CD4-positive, alpha-beta T cell treated with Interleukin-17A for 1 hour (primary cell): ENCODE measurements at places on chromosomes 7 and 10.

- DNase-seq, result no peak
Measured at GRCh38 chr7:99461221-99461620, 4.7 kb downstream of the ATP5MF start.

- DNase-seq, result no peak
Measured at GRCh38 chr7:124996778-124997177, 67.2 kb upstream of the POT1 start.

- DNase-seq, result no peak
Measured at GRCh38 chr10:59561477-59562121, 148.1 kb downstream of the SLC16A9 start.

DNA sequence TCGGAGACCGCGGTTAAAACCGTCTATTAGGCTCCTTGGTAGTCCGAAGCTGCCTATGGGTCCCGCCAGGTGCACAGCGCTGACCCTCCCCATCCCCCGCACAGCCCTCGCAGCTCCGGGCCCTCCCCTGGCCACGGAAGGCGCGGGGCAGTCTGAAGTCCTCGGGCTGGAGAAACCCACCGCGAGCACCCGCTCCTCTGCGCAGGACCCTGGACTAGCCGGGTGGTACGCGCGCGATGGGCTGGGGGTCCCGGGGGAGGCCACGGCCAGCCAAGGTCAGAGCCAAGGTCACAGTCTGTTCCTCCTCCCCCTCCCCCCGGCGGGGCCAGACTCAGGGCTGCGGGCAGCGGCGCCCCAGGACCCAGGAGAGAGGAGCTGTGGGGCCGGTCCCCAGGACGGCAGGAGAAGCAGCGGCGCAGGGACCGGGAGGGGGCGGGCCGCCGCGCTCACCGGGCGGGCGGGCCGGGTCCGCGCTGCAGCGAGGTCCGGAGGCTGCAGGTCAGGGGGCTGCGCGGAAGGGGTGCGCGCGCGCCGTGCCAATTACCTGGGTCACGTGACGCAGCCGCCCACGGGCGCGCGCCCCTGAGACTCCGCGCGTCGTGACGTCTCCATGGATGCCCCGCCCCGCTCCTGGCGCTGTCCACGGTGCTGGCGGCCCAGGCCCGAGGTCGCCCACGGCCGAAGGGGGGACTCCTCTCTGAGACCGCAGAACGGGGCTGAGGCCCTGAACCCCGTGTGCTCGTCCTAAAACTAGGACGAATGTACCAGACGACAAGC is at the start of gene OGDHL:
Gene OGDHL (minus strand): TSS at position 535 of the 777 bp plus-strand sequence. CDS start 3,731 bp downstream, outside the sequence.
- DNase-seq, result peak; percentile 8

DNA sequence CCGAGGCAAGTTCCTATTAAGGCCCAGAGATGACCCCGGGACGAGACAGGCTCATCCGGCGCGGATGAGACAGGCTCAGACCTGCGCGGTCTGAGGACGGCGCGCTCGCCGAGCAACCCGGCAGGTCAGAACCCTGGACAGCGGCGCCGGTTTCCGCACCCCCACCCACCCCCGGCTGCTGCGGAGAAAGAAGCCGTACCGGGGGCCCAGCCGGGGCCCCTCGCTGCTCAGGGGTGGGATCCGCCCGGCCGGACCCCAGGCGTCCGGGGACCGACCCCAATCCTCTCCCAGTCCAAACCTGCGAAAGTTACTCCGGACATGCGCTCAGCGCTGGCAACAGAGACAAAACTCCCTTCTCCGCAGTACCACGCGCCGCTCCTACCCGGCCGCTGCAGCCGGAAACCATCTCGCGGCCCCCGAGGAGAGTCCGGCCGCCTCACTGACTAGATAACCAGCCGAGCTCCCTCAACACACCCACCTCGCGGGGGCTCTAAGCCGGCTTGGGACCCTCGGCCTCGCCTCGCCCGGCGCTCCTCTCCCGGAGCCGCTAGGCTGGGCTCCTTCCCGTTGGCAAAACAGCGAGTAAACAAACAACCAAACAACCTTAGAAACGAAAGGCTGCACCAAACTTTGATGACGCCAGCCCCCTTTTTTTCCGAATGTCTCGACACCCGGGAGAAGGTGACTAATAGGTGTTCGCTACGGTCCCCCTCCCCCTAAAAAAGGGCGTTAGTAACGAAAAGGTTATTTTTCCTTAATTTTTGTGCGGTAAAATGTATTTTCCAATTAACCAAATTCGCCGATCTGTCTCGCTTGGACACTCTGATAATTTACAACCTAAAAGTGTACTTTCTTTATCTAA is 2.3 kb upstream of the DRGX start:
- peak; percentile 44 for DNase-seq

GRCh38 chr10:94111367-94111766 is 117.6 kb downstream of the PLCE1 start:
- no peak for DNase-seq

- DNase-seq, result no peak
Measured at GRCh38 chr10:3877211-3878000, 92.4 kb upstream of the KLF6 start.

DNA sequence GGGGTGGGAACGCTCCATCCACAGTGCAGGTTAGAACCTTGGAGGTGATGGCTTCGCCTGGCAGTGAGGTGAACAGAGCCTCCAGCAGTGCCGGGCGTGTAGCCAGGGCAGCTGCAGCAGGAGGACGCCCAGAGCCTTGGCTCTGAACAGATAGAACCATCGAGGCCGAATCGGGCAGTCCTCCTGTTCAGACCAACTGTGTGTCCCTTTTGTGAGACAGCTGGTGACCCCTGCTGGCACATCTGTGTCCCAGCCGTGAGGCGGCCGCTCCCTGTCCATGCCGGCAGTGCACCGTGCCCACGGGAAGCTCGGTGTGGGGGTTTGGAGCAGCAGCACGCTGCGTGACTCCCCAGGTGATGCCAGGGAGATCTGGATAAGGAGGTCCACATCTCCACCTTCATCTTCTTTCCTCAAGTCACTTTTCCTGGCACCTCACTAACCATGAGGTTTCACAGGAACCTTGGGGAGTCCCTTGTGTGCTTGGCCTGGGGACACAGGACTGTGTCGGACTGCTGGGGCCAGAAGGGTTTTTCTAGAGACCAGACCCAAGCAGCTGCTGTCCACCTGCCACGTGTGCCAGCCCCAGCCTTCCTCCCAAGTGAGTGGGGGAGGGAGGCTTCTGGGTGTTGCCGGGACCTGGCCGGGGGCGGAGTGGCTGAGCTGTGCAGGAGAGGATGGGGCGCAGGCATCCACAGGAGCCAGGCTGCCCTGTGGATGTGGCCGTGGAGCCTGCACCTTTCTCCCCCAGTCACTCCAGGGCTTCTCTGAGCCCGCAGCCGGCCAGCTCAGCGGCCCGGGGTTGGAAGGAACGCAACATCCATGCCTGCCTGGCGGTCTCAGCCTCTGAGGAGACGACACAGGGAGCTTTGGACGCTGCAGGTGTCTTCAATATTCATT is 69.4 kb downstream of the DNAJB6 start:
- DNase-seq, result no peak

DNA sequence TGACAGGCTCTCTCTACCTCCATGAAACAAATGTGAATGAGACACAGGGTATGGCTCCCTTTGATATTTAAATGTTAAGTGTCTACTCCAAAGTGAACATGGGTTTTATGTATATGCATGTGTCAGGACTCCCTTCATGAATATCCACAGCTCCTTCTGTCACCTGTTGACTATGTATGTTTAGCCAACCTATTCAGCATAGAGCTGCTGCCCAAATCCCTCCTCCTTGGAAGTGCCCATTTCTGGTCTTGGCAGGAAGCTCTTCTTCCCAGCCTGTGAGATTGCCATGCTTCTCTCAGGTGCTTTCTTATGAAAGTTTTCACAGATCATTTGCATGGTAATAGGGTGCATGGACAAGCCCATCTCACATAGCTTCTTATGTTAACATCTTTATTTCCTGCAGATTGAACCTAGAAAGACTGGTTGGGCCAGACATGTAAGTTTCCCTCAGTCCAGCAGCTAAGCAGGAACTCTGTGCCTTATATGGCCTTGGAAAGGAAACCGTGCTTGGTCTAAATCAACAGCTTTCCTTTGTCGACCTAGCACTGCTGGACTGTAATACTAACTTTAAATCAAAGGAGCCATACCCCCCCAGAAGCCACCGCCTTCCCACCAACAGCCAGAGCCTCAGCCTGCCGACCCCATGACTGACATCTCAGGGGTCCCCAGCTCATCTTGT is 288.9 kb downstream of the ADARB2 start:
- no peak for DNase-seq
